H7 (cell line): ENCODE measurements at places on chromosomes 4 and X. TPM values are rescaled to one million over a fixed set of nuclear protein-coding genes. Genes with fewer than 3 reads are reported as not detected.

Gene KCTD8
- 1.00 and 1.4 TPM in 2 replicates for total RNA-seq

Gene UGT2B17
- not detected in 2 replicates for total RNA-seq

Gene SHOX
- not detected in 2 replicates for total RNA-seq

Gene TCEAL6
- not detected in 2 replicates for total RNA-seq

Gene AMOT
- total RNA-seq, result 6.5 and 10.2 TPM in 2 replicates

Gene CHIC2
- 14.4 and 18.2 TPM in 2 replicates for total RNA-seq

Gene PAGE2
- total RNA-seq, result not detected in 2 replicates
